ENCODE measurements at places on chromosomes 12 and 14. TPM values are rescaled to one million over a fixed set of nuclear protein-coding genes. Genes with fewer than 3 reads are reported as not detected.

DNA sequence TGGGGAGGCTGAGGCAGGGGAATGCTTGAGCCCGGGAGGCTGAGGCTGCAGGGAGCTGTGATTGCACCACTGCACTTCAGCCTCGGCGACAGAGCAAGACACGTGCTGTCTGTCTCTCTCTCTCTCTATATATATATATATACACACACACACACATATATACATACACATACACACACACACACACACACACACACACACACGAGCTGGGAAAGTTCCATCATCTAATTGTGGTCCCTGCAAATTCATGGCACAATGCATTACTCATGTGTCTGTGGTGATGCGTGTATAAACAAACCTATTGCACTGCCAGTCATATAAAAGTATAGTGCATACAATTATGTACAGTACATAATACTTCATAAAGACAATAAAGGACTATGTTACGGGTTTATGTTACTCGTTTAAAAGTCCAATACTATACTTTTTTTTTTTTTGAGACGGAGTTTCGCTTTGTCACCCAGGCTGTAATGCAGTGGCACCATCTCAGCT, 36.6 kb downstream of the WDR89 start:
- no peak overlapping the region for H3K27ac ChIP-seq
- DNase-seq, result no peak
- no peak overlapping the region for H3K4me3 ChIP-seq
- H3K36me3 ChIP-seq, result peaks cover 41% of the 10 kb centered on the region

- H3K4me3 ChIP-seq, result no peak overlapping the region
- H3K27ac ChIP-seq, result no peak overlapping the region
- no peaks in the 10 kb centered on the region for H3K4me1 ChIP-seq
- no peak for DNase-seq
- H3K27me3 ChIP-seq, result peaks cover 2% of the 10 kb centered on the region
Measured at GRCh38 chr14:30243805-30244204, 315.2 kb upstream of the G2E3 start.

DNA sequence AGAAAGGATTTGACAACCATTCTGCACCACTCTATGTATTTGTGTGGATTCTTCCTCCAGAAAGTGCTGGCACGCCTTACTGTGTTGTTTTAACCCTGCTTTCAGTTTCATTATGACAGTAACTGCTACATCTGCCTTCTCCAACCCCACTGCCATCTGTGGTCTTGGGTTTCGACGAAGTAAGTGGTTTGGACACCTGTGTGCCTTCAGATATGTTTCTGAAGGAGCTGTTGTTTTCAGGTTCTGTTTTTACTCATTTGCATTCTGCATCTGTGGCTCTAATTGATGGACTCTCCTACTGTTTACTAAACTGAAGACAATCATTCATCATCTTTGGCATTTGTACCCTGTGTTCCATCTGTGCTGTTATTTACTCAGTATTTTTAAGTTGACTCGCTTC, 4.1 kb downstream of the TSHR start:
- peak; percentile 63 for DNase-seq
- peaks cover 36% of the 10 kb centered on the region for H3K4me1 ChIP-seq
- no peak overlapping the region for H3K4me3 ChIP-seq
- peaks cover 8% of the 10 kb centered on the region for H3K27me3 ChIP-seq
- H3K27ac ChIP-seq, result peak overlapping the region; percentile 3

- DNase-seq, result no peak
- no peaks in the 10 kb centered on the region for H3K27me3 ChIP-seq
- no peaks in the 10 kb centered on the region for H3K4me1 ChIP-seq
- peaks cover 28% of the 10 kb centered on the region for H3K36me3 ChIP-seq
- no peak overlapping the region for H3K4me3 ChIP-seq
Measured at GRCh38 chr12:68739891-68740290, 6.1 kb upstream of the SLC35E3 start.

DNA sequence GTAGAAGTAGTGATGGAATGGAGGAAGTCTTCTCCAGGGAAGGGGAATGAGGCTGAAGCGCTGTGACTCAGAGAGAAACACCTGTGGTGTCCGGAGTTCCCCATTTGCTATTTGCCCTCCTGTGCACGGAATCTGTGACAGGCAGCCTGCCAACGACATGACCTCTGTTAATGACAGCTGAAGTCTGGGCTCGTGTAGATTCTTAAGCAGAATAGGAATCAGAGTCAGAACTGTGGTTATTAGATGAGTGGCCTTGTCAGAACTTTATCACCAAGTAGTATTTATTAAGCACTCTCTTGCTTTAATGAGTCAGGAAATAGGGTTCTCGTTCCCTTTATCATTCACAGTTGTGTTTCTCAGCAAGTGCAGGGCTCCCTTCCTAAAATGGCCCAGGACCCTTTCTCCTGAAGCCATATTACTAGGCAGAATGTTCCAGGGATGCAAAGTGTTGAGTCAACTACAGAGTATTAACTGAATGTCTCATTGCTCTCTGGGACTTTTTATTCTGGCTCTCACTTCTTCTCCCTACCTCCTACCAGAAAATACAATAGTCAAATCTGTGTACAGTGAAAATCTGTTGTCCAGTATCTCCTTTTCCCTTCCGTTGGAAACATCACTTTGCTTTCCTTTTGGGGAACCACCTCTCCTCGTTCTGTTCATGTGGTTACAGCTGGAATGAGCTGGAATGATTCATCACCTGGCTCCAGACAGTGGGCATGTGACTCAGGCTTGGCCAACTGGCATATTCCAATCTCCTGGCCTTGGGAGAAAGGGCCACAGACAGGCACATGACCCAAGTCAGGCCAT, 77.8 kb upstream of the MAX start:
- H3K36me3 ChIP-seq, result no peaks in the 10 kb centered on the region
- peak; percentile 82 for DNase-seq
- no peak overlapping the region for H3K4me3 ChIP-seq
- H3K27me3 ChIP-seq, result peaks cover 4% of the 10 kb centered on the region

DNA sequence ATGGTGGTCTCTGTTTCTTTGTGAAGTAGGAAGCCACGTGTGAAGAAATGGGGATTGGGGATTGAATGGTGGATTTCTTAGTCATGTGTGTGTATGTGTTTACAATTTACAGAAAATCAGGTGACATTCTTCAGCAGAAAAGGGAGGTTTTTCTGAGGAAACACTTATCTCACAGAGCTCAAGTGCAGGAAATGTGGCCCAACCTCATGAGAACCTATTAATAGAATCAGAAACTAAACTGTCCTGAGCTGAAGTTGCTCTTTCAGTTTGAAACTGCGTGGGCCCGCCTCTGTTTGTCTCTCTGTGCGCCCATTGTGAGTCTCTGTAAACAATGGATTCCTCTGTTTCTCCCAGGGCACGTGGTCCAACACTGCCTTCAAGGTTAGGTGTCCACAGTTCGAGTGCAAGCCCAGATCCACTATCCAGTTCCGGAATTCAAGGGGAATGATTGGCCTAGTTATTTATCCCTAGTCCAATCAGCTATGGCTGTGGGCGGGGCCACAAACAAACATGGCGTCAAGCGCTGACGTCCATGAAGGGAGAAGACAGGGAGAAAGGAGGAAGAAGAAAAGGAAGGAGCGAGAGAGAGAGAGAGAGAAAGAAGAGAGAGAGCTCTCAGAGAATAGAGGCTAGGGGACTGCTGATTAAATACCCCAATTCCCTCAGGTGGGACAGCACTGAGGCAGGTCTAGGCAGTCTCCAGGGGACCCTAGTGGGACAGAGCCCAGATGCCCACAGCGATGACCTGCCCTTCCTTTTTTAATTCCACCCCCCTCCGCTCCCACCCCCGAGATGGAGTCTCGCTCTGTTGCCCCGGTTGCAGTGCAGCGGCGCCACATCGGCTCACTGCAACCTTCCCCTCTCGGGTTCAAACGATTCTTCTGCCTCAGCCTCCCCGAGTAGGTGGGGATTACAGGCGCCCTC, 31.4 kb upstream of the C12orf76 start:
- peaks cover 13% of the 10 kb centered on the region for H3K4me1 ChIP-seq
- no peaks in the 10 kb centered on the region for H3K27me3 ChIP-seq
- DNase-seq, result peak; percentile 79

DNA sequence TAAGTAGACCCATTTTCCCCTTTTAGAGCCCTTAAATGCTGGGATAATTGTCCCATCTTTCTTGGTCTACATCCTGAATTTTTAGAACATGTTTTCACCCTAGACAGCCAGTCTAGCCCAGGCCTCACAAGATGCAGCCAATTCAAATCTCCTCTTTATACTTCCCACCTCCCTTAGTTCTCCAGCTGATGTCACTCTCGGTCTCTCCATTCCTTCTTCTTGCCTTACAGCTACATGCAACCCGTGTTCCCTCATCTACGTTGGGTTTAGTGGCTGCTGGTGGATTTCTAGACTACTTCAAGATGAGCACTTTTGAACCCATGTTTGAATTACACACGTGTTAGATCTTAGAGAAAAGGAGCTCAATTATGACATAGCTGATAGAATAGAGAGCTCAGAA, 132.0 kb downstream of the PPM1H start:
- no peaks in the 10 kb centered on the region for H3K27me3 ChIP-seq
- H3K36me3 ChIP-seq, result no peaks in the 10 kb centered on the region
- H3K4me3 ChIP-seq, result no peak overlapping the region
- H3K4me1 ChIP-seq, result no peaks in the 10 kb centered on the region
- no peak for DNase-seq

- H3K27ac ChIP-seq, result no peak overlapping the region
- peaks cover 2% of the 10 kb centered on the region for H3K36me3 ChIP-seq
- no peak overlapping the region for H3K4me3 ChIP-seq
- peaks cover 3% of the 10 kb centered on the region for H3K27me3 ChIP-seq
- H3K4me1 ChIP-seq, result no peaks in the 10 kb centered on the region
Measured at GRCh38 chr14:81246461-81247270, 25.9 kb upstream of the GTF2A1 start.

GRCh38 chr14:83483063-83483462, 1949.4 kb upstream of the SEL1L start:
- no peaks in the 10 kb centered on the region for H3K4me1 ChIP-seq
- no peaks in the 10 kb centered on the region for H3K27me3 ChIP-seq
- H3K27ac ChIP-seq, result no peak overlapping the region
- no peak for DNase-seq
- H3K36me3 ChIP-seq, result no peaks in the 10 kb centered on the region

GRCh38 chr14:99603471-99604277, at the start of gene CCDC85C:
CCDC85C (minus strand) TSS chr14:99604207; CDS start chr14:99603959, 248 bp downstream.
- H3K27ac ChIP-seq, result peak within 1 kb of the TSS; percentile 78
- peak within 1 kb of the TSS; percentile 86 for H3K4me3 ChIP-seq
- H3K27me3 ChIP-seq, result peaks cover 2% of the 10 kb centered on the region

DNA sequence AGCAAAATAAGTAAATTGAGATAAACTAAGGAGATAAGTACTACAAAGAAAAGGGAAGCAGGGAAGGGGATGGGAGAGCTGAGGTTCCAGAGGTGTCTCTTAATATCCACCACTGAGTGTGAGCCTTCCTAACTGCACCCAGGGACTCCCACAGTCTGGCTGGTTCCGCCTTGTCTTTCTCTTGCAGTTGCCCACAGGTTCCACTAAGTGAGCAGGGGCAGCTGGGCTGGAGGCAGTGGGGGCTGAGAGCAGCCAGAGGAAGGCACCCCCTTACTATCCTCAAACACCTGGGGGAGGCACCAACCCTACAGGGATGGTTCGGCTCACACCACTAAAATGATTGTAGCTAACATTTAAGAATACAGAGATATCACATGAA, 214.9 kb downstream of the SLC41A2 start:
- peaks cover 3% of the 10 kb centered on the region for H3K36me3 ChIP-seq
- no peak overlapping the region for H3K27ac ChIP-seq
- H3K27me3 ChIP-seq, result no peaks in the 10 kb centered on the region
- peaks cover 53% of the 10 kb centered on the region for H3K4me1 ChIP-seq
- DNase-seq, result no peak

TAS2R9 gene
- total RNA-seq, result not detected

SLC39A2 gene
- total RNA-seq, result not detected

CISTR gene
- total RNA-seq, result not detected

ATP5F1B gene
- total RNA-seq, result 863 TPM

LGR5 gene
- not detected for total RNA-seq

P2RX2 gene
- not detected for total RNA-seq

SLC25A47 gene
- total RNA-seq, result not detected

PLEKHD1 gene
- not detected for total RNA-seq
